Bronchial epithelial cell (primary cell): ENCODE measurements at places on chromosomes 6 and 20. TPM values are rescaled to one million over a fixed set of nuclear protein-coding genes. Genes with fewer than 3 reads are reported as not detected.

The PPP1R3G gene
- total RNA-seq, result 1.8 and 1.9 TPM in 2 replicates

The SRSF6 gene
- 34.5 and 37.1 TPM in 2 replicates for total RNA-seq

The FAM83C gene
- 0.26 and 0.64 TPM in 2 replicates for total RNA-seq

The TAGAP gene
- total RNA-seq, result under 0.01 TPM in 2 replicates

The SLC16A10 gene
- total RNA-seq, result under 0.01 and 0.26 TPM in 2 replicates

The TFAP2D gene
- not detected in 2 replicates for total RNA-seq

The ARMC2 gene
- total RNA-seq, result 0.26 and 0.77 TPM in 2 replicates

The GRM4 gene
- under 0.01 TPM in 1 of 2 replicates, not detected in the other for total RNA-seq

The ARMH2 gene
- not detected in 2 replicates for total RNA-seq

The GFOD1 gene
- 16.3 and 20.6 TPM in 2 replicates for total RNA-seq

The RAET1L gene
- total RNA-seq, result 0.79 and 20.4 TPM in 2 replicates

The BCAS4 gene
- total RNA-seq, result 5.5 and 12.2 TPM in 2 replicates

The CCN5 gene
- 0.38 TPM in 1 of 2 replicates, not detected in the other for total RNA-seq

The PREX1 gene
- under 0.01 TPM in 2 replicates for total RNA-seq

The BPIFB2 gene
- total RNA-seq, result not detected in 2 replicates

The CLIC5 gene
- not detected in 2 replicates for total RNA-seq

The LGSN gene
- total RNA-seq, result under 0.01 TPM in 2 replicates

The C6orf15 gene
- 0.13 TPM in 1 of 2 replicates, not detected in the other for total RNA-seq

The ETV7 gene
- 0.13 TPM in 1 of 2 replicates, not detected in the other for total RNA-seq

The PROKR2 gene
- total RNA-seq, result not detected in 2 replicates

The GABRR1 gene
- total RNA-seq, result not detected in 2 replicates

The KHDC1L gene
- not detected in 2 replicates for total RNA-seq

The POLR1H gene
- 49.0 and 62.1 TPM in 2 replicates for total RNA-seq

The CARMIL1 gene
- 12.1 and 13.7 TPM in 2 replicates for total RNA-seq

The KIFC1 gene
- total RNA-seq, result 0.26 TPM in 2 replicates

The SLC44A4 gene
- total RNA-seq, result 1.8 and 10.5 TPM in 2 replicates

The ZNF831 gene
- total RNA-seq, result not detected in 2 replicates

The SH3BGRL2 gene
- total RNA-seq, result 15.0 and 30.6 TPM in 2 replicates

The SIRPB2 gene
- total RNA-seq, result under 0.01 and 0.26 TPM in 2 replicates

The NTSR1 gene
- total RNA-seq, result not detected in 2 replicates

The STX11 gene
- 0.26 and 0.51 TPM in 2 replicates for total RNA-seq

The BACH2 gene
- total RNA-seq, result 0.38 and 2.1 TPM in 2 replicates

The UNC5CL gene
- 0.26 TPM in 2 replicates for total RNA-seq

The RNF39 gene
- total RNA-seq, result 1.6 and 1.7 TPM in 2 replicates

The NFATC2 gene
- under 0.01 TPM in 1 of 2 replicates, not detected in the other for total RNA-seq

The PAX1 gene
- not detected in 2 replicates for total RNA-seq

The CNPY3 gene
- 9.7 and 14.0 TPM in 2 replicates for total RNA-seq

The RAMACL gene
- total RNA-seq, result 1.6 and 1.7 TPM in 2 replicates

The AAR2 gene
- 13.7 and 16.5 TPM in 2 replicates for total RNA-seq

The APCDD1L gene
- under 0.01 TPM in 1 of 2 replicates, not detected in the other for total RNA-seq

The HDGFL1 gene
- not detected in 2 replicates for total RNA-seq

The GPX5 gene
- total RNA-seq, result not detected in 2 replicates

The ARHGAP40 gene
- total RNA-seq, result 1.1 and 2.7 TPM in 2 replicates

The GJA10 gene
- total RNA-seq, result not detected in 2 replicates

The SCRT2 gene
- total RNA-seq, result not detected in 2 replicates

The MAS1 gene
- total RNA-seq, result not detected in 2 replicates

The CNR1 gene
- total RNA-seq, result under 0.01 and 0.13 TPM in 2 replicates

The DEFB124 gene
- total RNA-seq, result not detected in 2 replicates

The KCNK16 gene
- total RNA-seq, result not detected in 2 replicates

The SMPD2 gene
- 18.9 and 19.7 TPM in 2 replicates for total RNA-seq

The LPA gene
- total RNA-seq, result 0.26 TPM in 2 replicates

The MUCL3 gene
- under 0.01 TPM in 1 of 2 replicates, not detected in the other for total RNA-seq

The PNLDC1 gene
- total RNA-seq, result 0.13 and 0.26 TPM in 2 replicates
